ENCODE measurements at places on chromosomes 5 and 9. TPM values are rescaled to one million over a fixed set of nuclear protein-coding genes. Genes with fewer than 3 reads are reported as not detected.

DNA sequence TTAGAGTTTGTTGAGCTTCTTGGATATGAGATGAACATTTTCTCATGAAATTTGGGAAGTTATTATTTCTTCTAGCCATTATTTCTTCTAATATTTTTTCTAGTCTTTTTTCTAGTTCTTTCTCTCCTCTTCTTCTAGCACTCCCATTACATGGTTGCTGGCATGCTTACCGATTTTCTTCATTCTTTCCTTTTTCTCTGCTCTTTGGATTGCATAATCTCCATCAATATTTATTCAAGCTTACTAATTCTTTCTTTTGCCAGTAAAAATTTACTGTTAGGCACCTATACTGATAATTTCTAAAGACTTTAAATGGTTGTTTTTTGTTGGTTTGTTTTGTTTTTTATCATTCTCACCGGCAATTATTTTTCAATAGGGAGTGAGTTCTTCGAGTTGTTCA, 114.8 kb upstream of the RASEF start:
- no peaks in the 10 kb centered on the region for H3K36me3 ChIP-seq
- no peak for DNase-seq
- H3K4me3 ChIP-seq, result no peak overlapping the region
- H3K27ac ChIP-seq, result no peak overlapping the region
- no peaks in the 10 kb centered on the region for H3K27me3 ChIP-seq

DNA sequence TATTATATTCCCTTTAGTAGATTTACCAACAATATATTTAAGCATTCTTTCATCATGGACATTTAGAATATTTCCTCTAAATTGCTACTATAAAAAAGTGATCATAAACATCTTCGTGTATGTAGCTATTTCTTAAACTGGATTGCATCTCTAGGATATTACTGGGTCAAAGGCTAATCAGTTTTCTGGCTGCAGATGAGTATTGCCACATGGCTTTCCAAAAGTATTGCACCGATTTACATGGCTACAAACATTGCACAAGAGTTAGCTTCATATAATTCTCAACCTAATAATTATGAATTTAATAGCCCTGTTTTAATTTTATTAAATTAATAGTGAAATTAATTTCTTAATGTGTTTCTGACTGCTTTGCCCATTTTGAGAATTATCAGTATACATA, 183.4 kb downstream of the DMRT2 start:
- H3K27me3 ChIP-seq, result no peaks in the 10 kb centered on the region
- no peak overlapping the region for H3K27ac ChIP-seq
- H3K36me3 ChIP-seq, result no peaks in the 10 kb centered on the region
- DNase-seq, result no peak

DNA sequence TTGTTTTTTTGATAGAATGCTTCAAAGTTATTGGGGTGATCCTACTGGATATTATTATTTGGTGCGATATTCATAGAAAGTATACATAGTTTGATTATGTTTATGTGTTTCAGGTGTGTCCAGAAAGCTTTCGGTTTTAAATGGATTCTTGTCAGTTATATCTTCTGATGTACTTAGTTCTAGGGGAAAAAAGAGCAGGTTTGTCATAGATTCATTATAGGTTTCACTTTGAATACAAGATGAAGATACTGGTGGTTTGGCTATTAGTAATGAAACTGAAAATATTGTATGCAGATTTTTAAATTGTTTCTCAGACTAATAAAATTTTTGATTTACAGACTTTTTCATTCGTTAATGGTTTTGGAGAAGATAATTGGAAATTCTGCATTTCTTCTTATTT, 98.9 kb downstream of the MAN2A1 start:
- no peak overlapping the region for H3K27ac ChIP-seq
- no peak for DNase-seq
- no peaks in the 10 kb centered on the region for H3K27me3 ChIP-seq
- no peak overlapping the region for H3K4me3 ChIP-seq
- H3K4me1 ChIP-seq, result no peaks in the 10 kb centered on the region

- no peak overlapping the region for H3K4me3 ChIP-seq
- peak overlapping the region; percentile 0 for H3K27ac ChIP-seq
- no peaks in the 10 kb centered on the region for H3K36me3 ChIP-seq
- peak; percentile 35 for DNase-seq
- H3K4me1 ChIP-seq, result peaks cover 11% of the 10 kb centered on the region
These were observed 168.6 kb downstream of the MACROH2A1 start for GRCh38 chr5:135230251-135230925.

DNA sequence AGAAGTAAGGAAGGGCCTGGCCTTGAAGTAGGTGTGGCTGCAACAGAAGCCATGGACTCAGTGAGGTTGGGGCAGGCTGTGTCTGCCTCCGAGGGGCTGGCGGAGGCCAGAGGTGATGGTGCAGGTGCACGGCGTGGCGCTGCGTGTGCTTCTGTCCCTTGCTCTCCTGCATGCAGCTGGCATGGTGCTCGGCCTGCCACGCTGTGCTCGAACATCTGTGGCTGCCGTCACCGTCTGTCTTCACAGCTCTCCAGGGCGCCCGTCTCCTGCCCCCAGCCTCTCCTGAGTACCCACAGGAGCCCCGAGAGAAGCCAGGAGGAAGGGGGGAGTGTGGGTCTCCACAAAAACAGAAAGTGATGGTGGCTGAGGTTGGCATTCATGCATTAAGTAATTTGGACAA, 193.7 kb downstream of the CACNA1B start:
- DNase-seq, result no peak
- H3K4me1 ChIP-seq, result no peaks in the 10 kb centered on the region
- no peak overlapping the region for H3K4me3 ChIP-seq

GRCh38 chr5:74594137-74595040, 46.1 kb downstream of the ENC1 start:
- H3K4me1 ChIP-seq, result no peaks in the 10 kb centered on the region
- no peaks in the 10 kb centered on the region for H3K36me3 ChIP-seq
- H3K4me3 ChIP-seq, result no peak overlapping the region

DNA sequence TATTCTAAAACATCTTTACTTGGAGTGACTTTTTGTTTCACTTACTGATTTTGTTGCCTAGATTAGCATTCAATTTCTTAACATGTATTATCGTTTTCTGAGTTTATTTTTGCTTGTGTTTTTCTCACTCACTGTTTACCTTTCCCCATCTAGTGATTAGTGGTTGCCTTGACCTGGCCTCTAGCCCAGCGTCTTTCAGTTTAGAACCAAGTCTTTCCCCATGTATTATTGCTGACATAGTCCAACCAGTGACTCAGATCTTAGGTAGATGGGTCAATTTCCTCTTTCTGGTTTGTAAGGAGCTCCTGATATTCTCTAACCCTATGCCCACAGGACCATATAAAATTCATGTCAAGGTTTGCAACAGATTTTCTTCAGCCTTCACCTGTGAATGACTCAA, 135.5 kb downstream of the PRR16 start:
- H3K27ac ChIP-seq, result no peak overlapping the region
- no peak for DNase-seq
- H3K36me3 ChIP-seq, result no peaks in the 10 kb centered on the region
- H3K27me3 ChIP-seq, result no peaks in the 10 kb centered on the region
- H3K4me1 ChIP-seq, result no peaks in the 10 kb centered on the region

The PCDHB13 gene
- 1.8 TPM for total RNA-seq

The SPDL1 gene
- 1.5 TPM for total RNA-seq

The TPRN gene
- 91.5 TPM for total RNA-seq

The PCDHGB6 gene
- 5.9 TPM for total RNA-seq
